ENCODE measurements at places on chromosomes 5 and 9.

GRCh38 chr9:30774326-30774725, 1610.1 kb upstream of the ACO1 start:
- no peak for DNase-seq

DNA sequence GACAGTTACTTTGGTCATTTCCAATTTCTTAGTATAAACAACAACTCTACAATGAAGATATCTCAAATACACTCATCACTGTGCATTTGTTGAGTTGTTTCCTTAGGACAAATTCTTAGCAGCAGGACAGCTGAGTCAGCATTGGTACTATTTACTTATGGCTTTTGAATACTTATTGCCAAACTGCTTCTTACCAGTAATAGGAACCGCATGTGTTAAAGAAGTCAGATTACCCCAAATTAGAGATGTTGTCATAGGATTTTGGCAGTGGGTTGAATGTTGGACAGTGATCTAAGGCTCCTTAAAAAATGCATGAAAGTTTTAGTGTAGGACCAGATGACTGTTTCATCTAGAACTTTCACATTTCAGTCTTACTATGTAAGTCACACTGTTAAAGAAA, 280.1 kb upstream of the DMRT1 start:
- no peak for DNase-seq

DNA sequence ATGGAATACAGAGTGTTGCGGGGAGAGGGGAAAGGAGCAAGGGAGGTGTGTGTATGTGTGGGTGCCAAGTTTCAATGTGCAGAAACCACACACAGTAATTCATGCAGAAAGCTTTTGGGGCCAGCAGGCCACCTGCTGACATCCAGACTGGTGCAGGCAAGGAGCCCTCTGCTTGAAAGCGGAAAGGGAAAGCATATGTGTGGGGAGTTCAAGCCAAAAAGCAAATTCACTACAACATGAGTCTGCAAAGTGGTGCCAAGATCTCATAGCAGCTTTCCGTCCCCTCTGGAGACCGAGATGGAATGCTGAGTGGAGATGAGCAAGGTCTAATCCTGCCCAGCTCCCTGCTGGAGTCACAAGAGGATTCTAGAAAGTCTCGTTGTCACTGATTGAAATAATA, 159.7 kb upstream of the VLDLR start:
- peak; percentile 6 for DNase-seq

- no peak for DNase-seq
These were observed 5.7 kb upstream of the SMC2 start for GRCh38 chr9:104088416-104088815.

GRCh38 chr5:59034498-59035186, 451.8 kb downstream of the RAB3C start:
- DNase-seq: peak; percentile 30

- no peak for DNase-seq
These were observed 388.0 kb downstream of the CDH12 start for GRCh38 chr5:22465177-22465576.

DNA sequence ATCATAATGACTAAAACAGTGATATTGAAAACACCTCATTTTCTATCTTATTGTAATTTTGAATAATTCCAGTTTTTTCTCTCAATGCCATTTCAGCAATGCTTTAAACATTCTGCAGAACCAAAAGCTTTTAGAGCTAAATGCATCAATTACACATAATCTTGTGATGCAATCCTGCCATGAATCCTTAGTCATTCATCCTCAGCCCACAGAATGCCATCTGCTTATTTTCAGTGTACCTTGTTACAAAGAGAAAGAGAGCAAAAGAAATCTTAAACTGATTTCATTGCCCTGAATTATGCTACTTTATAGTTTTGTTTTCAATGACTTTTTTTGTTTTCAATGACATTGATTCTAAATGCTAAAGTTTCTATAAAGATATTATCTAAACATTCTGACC, 1234.8 kb upstream of the C9orf72 start:
- DNase-seq: no peak

GRCh38 chr5:159343295-159344094, 13.2 kb upstream of the IL12B start:
- no peak for DNase-seq

DNA sequence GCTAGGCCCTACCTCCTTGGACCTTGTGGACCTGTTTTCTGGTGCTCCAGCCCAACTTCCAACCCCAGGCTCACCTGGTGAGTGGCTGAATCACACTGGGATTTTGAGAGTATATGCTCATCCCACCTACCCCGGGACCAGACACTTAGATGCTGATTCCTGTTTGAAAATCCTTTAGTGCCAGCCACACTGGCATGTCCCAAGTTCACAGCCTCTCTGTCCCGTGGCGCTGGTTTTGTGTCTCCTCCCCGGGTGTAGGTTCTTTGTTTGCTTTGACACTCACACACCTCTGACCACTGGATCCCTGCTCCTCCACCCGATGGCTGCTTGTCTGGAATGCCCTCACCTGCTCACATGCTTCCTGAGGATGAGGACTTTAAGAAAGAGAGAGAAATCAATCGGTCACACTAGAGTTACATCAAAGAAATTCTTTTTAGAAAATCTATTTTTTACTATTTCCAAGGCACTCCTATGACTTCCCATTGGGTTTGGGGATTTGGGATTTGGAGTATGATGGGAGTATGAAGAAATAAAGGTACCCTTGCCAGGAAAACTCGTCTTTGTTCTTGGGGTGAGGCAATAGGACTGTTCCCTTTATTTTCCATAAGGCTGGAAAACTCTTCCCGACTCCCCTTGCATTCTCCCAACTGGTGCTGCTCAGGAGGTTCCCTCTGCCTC, 7.3 kb upstream of the SLC25A48 start:
- no peak for DNase-seq

DNA sequence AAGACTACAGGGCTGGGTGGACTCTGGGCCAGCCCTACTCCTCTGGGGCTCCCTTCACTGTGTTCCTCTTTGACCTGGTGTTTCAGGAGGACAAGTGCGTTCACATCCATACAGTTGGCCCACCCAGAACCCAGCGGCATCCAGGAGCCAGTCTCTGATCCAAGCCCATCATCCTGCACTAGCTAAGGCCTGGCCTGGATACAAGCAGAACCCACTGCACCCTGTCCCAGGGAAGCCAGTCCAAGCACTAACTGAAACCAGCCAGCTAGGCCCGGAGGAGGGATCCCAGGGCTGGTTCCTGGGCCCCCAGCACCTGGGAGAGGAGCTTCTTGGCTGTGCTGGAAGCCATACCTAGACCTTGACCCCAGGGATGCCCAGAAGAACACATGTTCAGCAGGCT, 4.1 kb upstream of the GBGT1 start:
- DNase-seq: no peak

Data from large intestine (tissue), 12 donors.